SJSA1 (cell line): ENCODE measurements at places on chromosomes 11 and 22. TPM values are rescaled to one million over a fixed set of nuclear protein-coding genes. Genes with fewer than 3 reads are reported as not detected.

DNA sequence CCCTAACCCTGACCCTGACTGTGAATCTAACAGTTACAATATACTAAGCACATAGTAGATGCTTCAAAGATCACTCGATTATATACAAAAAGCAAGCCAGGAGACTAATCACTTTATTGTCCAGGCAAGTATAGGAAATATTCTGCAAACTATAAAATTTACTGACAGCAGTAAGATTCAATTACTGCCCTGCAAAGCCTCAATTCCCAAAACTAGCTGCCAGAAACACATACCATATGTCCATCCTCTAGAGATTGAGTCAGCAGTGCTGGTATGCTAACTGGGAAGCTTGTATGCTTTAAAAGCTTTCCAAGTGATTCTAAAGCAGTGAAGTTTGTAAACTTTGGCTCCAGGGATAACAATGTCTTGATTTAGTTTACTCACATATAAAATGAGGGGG is 26.1 kb downstream of the CSTF3 start:
- peak; percentile 35 for DNase-seq
- H3K27ac ChIP-seq = no peak overlapping the region
- H3K4me3 ChIP-seq = no peak overlapping the region
- H3K27me3 ChIP-seq = no peaks in the 10 kb centered on the region; the same call in 1 of the 2 replicates

DNA sequence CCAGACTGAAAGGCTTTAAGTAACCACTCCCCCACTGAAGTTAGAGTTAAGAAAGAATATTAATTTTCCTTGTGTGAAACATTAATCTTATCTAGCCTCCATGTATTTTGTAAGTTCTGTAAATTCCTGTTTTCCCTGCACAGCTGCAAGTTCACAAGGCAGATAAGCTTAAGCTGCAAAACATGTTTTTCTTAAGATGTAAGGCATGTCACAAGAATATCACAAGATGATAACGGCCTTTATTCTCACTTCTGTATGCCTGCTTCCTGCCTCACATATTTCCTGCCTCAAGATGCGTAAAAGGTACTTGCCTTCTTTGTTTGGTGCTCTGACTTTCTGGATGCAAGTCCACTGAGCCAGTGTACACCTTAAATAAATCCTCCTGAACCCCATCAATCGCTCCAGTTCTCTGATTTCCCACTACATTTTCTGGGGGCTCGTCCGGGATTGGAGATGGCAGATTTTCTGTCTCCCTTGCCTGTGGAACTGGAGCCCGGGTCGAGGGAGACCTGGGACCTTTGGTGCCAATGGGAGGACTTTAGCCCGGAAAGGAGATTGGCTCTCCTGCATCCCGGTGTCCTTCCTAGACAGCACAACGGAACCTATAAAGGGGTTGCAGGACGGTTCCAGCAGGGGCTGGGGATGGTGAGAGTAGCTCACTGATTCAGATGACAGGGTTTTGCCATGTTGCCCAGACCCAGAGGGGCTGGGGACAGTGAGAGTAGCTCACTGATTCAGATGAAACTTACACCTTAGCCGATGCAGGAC is 30.2 kb downstream of the PPARA start:
- no peaks in the 10 kb centered on the region for H3K27me3 ChIP-seq
- peaks cover 9% of the 10 kb centered on the region; the same call in 1 of the 2 replicates for H3K36me3 ChIP-seq
- DNase-seq = no peak
- peaks cover 6% of the 10 kb centered on the region for H3K4me1 ChIP-seq
- no peak overlapping the region for H3K27ac ChIP-seq

GRCh38 chr22:23783265-23784150 is 3.3 kb upstream of the SMARCB1 start:
- no peaks in the 10 kb centered on the region for H3K27me3 ChIP-seq
- peaks cover 12% of the 10 kb centered on the region for H3K36me3 ChIP-seq
- no peak overlapping the region for H3K27ac ChIP-seq
- no peak overlapping the region for H3K4me3 ChIP-seq
- DNase-seq = no peak
- H3K4me1 ChIP-seq = peaks cover 50% of the 10 kb centered on the region

GRCh38 chr22:26718905-26719304 is 61.5 kb downstream of the MIAT start:
- peak; percentile 86 for DNase-seq
- H3K27ac ChIP-seq = peak overlapping the region; percentile 77
- H3K4me3 ChIP-seq = no peak overlapping the region
- H3K4me1 ChIP-seq = peaks cover 49% of the 10 kb centered on the region
- no peaks in the 10 kb centered on the region for H3K27me3 ChIP-seq

- DNase-seq = no peak
- no peak overlapping the region for H3K4me3 ChIP-seq
- H3K36me3 ChIP-seq = peaks cover 5% of the 10 kb centered on the region; the same call in 1 of the 2 replicates
- no peaks in the 10 kb centered on the region for H3K27me3 ChIP-seq
- H3K4me1 ChIP-seq = no peaks in the 10 kb centered on the region
Measured at GRCh38 chr22:46224044-46224897, 25.8 kb downstream of the CDPF1 start.

DNA sequence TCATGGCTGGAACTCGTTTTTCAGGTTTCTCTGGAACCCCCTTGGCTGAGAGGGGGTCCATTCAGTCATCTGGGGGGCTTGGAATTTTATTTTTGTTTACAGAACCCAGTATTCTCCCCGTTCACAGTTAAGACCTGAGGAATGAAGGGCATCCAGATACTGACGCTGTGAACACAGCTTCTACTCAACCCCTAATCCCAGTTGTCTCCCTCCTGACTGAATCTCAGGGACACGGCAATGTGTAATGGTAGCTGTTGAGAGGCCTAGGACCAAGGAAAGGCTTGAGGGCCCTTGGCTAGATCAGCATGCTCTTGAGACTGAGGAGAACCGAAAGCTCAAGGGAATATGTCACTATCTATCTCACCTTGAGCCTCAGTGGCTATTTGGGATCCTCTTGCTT is 113.6 kb downstream of the SWAP70 start:
- no peak overlapping the region for H3K4me3 ChIP-seq
- no peak overlapping the region for H3K27ac ChIP-seq
- peaks cover 28% of the 10 kb centered on the region for H3K4me1 ChIP-seq
- no peaks in the 10 kb centered on the region for H3K27me3 ChIP-seq
- no peak for DNase-seq

GRCh38 chr22:50007057-50007511 is 5.5 kb downstream of the IL17REL start:
- no peak overlapping the region for H3K4me3 ChIP-seq
- H3K27ac ChIP-seq = no peak overlapping the region
- no peak for DNase-seq
- peaks cover 25% of the 10 kb centered on the region for H3K27me3 ChIP-seq
- H3K4me1 ChIP-seq = no peaks in the 10 kb centered on the region

The ACTN3 gene
- total RNA-seq = not detected in 2 replicates

The FREY1 gene
- 0.21 TPM in 1 of 2 replicates, not detected in the other for total RNA-seq

The SLC22A12 gene
- not detected in 2 replicates for total RNA-seq

The F2 gene
- not detected in 2 replicates for total RNA-seq
